ENCODE measurements at places on chromosomes 11 and 22.

- peak; percentile 21 for DNase-seq
Observed at GRCh38 chr11:33869481-33870422, 22.1 kb downstream of the LMO2 start.

DNA sequence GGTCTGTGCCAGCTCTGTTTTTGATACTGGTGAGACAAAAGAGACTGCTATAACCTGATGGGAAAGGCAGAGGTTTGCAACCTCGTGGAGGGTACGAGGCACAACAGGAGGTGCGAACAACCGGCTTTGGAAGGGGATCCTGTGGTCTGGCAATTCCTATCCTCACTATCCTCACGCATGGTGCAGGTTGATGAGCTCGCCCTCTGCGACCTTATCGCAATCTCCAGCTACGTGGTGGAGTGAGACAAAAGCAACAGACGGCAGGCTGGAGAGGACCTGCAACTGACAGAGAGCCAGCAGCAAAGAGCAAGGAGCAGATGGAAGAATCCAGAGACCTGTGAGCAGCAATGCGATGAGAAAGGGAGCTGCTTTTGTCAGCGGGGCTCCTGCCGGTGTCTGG lies 47.3 kb upstream of the TSKU start:
- DNase-seq: no peak

- DNase-seq: no peak
Observed at GRCh38 chr11:45678976-45679375, 13.6 kb upstream of the CHST1 start.

DNA sequence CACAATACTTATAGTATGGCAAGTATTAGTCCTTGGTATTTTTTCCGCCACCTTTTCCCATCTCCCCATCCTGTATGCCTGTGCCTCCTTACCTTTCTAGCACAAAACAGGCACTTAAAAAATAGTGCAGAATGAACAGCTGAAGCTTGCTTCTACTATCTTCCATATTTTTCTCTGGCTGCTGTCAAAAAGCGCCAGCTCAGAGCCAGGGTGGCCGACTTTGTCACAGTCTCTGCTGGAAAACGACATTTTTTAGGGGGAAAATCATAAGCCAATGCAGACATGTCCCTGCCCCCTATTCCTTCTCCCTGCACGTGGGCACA lies 26.5 kb upstream of the ROBO3 start:
- DNase-seq: no peak

DNA sequence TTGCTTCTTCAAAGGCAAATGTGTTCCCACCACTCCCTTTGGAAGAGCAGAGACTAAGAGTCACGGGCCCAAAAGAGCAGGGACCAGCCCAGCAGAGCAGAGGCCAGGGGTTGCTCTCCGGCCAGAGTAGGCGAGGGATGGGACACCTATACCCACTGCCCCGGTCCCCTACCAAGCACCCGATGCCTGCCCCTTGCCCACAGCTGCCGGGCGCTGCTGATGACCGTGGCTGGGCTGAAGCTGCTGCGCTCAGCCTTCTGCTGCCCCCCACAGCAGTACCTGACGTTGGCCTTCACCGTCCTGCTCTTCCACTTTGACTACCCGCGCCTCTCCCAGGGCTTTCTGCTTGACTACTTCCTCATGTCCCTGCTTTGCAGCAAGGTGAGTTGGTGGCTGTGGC lies 10.7 kb upstream of the SIPA1 start:
- no peak for DNase-seq

GRCh38 chr11:88250566-88251242 lies 75.5 kb upstream of the RAB38 start:
- no peak for DNase-seq

GRCh38 chr11:108863528-108863927 lies 198.7 kb downstream of the DDX10 start:
- DNase-seq: no peak

- DNase-seq: no peak
Observed at GRCh38 chr11:110471371-110471770, 41.6 kb downstream of the FDX1 start.

GRCh38 chr11:47948137-47948536 lies 32.2 kb upstream of the PTPRJ start:
- no peak for DNase-seq

- DNase-seq: no peak
Observed at GRCh38 chr11:1287928-1288327, 21.5 kb downstream of the TOLLIP start.

GRCh38 chr11:8810540-8811301 lies 100.3 kb upstream of the AKIP1 start:
- peak; percentile 48 for DNase-seq

GRCh38 chr22:44133161-44133560 lies 47.6 kb upstream of the PARVG start:
- no peak for DNase-seq

DNA sequence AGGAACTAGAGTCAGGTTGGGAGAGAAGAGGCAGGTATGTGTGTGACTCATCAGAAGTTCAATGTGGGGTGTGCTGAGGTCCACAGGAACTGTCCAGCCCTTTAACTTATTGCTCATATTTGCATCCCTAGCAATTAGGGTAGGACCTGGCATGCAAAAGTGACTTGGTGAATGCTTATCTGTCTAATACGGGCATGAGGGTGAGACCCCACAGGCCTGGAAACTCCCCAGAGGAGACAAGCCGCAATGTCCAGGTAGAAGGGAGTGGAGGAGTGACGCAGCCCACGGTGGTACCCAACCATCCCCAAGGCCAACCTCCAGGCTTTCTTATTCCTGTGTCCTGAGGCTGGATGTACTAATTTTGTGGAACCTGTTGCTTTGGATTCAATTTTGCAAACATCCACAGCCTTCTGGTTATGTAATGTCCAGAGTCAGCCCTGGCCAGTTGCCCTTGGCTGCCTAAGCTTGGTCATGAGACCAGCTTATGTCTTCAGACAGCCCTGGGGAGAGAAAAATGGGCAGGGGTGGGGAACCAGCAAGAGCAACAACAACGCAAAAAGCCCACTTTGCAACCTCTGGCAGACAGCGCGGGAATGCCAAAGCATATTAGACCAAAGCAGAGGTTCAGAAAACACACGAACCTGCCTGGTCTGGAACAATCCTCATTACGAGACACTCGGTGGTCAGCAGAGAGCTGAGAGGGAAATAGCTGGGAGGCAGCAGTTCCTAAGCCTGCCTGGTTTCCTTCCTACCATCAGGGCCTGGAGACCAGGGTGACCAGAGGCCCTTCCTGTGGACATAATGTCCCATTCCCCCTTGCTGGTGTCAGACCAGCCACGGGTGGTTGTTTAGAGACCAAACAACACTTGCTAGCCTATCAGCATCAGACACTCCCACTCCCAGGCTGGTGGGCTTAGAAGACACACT lies 49.3 kb downstream of the TIMP3 start:
- peak; percentile 40 for DNase-seq

DNA sequence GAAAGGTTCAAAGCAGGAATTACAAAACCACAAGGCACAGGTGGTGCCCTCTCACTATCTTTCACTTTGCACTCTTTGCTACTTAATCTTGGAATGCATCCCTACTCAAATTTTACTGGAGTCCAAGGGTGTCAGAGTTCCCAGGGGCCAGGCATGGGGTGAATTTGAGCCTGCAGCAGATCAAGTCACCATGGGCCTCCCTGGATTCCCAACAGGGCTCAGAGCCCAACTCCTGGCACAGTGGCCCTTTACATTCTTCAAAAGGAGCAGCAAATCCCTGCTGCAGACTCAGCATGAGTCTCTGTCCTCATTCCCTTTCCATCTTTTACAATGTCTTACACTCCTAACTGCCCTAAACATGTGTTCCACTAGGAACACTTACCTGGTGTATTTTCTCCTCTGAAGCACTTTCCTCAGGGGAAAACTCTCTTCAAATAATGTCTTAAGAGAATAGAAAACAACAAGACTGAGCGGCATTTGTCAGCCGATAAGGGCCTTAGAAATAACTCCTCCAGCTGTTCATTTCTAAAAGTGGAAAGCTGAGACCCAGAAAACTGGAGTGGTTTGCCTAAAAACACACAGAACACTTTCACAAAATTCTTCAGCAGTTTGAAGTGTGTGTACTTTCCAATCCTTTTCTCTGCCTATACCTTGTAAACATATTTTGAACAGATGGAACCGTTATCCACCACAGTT lies 596.0 kb downstream of the INSC start:
- no peak for DNase-seq

- DNase-seq: no peak
Observed at GRCh38 chr11:32439501-32440210, 4.3 kb upstream of the WT1 start.

DNA sequence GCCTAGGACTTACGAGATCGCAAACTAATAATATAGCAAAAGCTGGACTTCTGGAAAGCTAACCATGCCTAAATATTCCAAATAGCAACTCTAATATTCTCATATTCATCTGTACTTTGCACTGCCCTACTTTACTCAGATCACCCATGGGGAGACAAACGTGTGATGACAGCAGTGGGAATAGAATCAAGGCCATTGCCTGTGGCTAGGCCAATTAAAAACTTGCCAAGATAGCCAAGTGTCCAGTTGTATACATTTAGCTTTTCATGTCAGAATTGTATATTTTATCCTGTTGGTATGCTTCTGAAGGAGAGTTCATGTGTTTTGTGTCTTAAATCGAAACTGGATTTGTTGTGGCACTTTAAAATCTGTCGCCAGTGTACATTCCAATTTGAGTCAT lies 1.2 kb upstream of the CEP126 start:
- DNase-seq: no peak

DNA sequence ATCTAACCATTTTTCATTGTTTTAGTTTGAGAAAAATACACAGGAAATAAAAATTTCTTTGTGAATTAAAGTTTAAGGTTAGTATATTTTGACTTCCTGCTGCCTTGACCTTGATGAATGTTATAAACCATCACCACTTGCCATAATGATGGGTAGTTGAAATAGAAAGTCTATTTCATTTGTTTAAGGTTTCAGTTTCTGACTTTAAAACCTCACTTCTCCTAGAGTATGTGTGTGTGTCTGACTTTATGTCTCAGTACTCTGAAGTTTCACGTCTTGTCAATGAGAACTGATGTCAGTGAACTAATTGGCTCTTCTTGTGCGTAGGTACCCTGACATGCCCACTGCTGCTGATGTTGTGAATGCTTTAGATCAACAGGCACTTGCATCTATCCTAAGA lies 188.2 kb downstream of the METTL15 start:
- DNase-seq: no peak

GRCh38 chr11:61108847-61109585 lies 6.7 kb downstream of the CD5 start:
- no peak for DNase-seq

Data from hypothalamus (tissue), 51 donors.